Upper lobe of left lung (tissue), 6 donors: ENCODE measurements at places on chromosomes 12 and 14.
A peak's percentile ranks its signal among the peaks of the same experiment; 100 is the strongest.

GRCh38 chr12:4285070-4285469, 11.5 kb downstream of the CCND2 start:
- no peak overlapping the region for H3K27ac ChIP-seq
- peaks cover 3% of the 10 kb centered on the region for H3K36me3 ChIP-seq
- no peaks in the 10 kb centered on the region for H3K27me3 ChIP-seq

- H3K36me3 ChIP-seq, result no peaks in the 10 kb centered on the region
- no peaks in the 10 kb centered on the region for H3K4me1 ChIP-seq
- no peak overlapping the region for H3K27ac ChIP-seq
- H3K27me3 ChIP-seq, result no peaks in the 10 kb centered on the region
Observed at GRCh38 chr14:94681300-94682060, 69.3 kb downstream of the SERPINA3 start.

- no peaks in the 10 kb centered on the region for H3K4me1 ChIP-seq
- H3K36me3 ChIP-seq, result no peaks in the 10 kb centered on the region
- no peak overlapping the region for H3K4me3 ChIP-seq
- no peak overlapping the region for H3K27ac ChIP-seq
- DNase-seq, result no peak
Observed at GRCh38 chr12:59182191-59182590, 261.9 kb upstream of the LRIG3 start.

GRCh38 chr12:25069224-25069623, 120.3 kb upstream of the BCAT1 start:
- no peak overlapping the region for H3K27ac ChIP-seq
- no peaks in the 10 kb centered on the region for H3K27me3 ChIP-seq
- DNase-seq, result no peak
- H3K4me3 ChIP-seq, result no peak overlapping the region

GRCh38 chr12:49843876-49844437, 1.1 kb upstream of the BCDIN3D start:
- no peak for DNase-seq
- H3K4me1 ChIP-seq, result peaks cover 7% of the 10 kb centered on the region
- no peak overlapping the region for H3K4me3 ChIP-seq
- H3K36me3 ChIP-seq, result no peaks in the 10 kb centered on the region
- H3K27me3 ChIP-seq, result no peaks in the 10 kb centered on the region
- no peak overlapping the region for H3K27ac ChIP-seq

DNA sequence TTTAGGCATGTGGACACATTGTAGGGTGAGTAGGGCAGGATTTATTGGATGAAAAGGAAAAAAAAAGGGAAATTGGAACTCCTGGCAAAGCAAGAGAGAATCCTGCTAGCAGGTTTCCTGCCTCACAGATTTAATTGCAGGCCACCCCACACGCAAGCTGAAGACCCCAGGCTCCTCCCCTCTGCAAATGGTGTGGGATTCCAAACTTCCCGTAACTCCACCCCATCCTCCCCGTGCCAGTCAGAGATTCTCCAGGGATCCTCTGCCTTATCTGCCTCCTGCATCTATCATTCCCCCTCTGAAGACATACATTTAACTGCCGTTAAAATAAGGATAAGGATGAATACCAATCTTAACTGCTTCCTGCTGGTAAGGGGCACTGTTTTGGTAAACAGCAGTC, 249.8 kb upstream of the GARIN2 start:
- H3K27me3 ChIP-seq, result no peaks in the 10 kb centered on the region
- no peaks in the 10 kb centered on the region for H3K4me1 ChIP-seq
- H3K27ac ChIP-seq, result no peak overlapping the region

- no peaks in the 10 kb centered on the region for H3K27me3 ChIP-seq
- no peak overlapping the region for H3K4me3 ChIP-seq
- no peak overlapping the region for H3K27ac ChIP-seq
- H3K36me3 ChIP-seq, result peaks cover 19% of the 10 kb centered on the region
Observed at GRCh38 chr12:122366685-122367475, 55.6 kb downstream of the CLIP1 start.

GRCh38 chr14:28571636-28572035, 195.0 kb upstream of the FOXG1 start:
- no peak overlapping the region for H3K4me3 ChIP-seq
- no peaks in the 10 kb centered on the region for H3K36me3 ChIP-seq
- H3K27me3 ChIP-seq, result no peaks in the 10 kb centered on the region

- H3K27me3 ChIP-seq, result no peaks in the 10 kb centered on the region
- no peak overlapping the region for H3K27ac ChIP-seq
- peak; percentile 91 for DNase-seq
- no peaks in the 10 kb centered on the region for H3K4me1 ChIP-seq
- H3K4me3 ChIP-seq, result no peak overlapping the region
- no peaks in the 10 kb centered on the region for H3K36me3 ChIP-seq
Observed at GRCh38 chr12:118126119-118126757, 9.7 kb upstream of the PEBP1 start.

DNA sequence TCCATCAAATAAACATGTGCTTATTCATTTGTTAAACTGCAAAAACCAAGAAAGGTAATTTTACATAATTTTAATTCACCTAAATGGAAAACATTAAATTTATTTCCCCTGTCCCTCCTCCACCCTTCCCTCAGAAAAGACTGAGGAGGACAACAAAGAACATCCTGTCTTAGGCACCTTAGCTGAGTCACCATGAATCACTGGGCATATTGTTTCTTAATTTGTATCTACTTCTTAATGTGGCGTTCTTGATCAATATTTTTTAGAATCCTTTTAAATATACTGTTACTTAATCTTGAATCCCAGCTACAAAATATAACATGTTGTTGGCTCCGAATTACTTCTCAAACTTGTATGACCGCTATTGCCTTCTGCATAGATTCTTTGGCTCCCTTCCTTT, 23.5 kb downstream of the SIX6 start:
- H3K36me3 ChIP-seq, result no peaks in the 10 kb centered on the region
- H3K27me3 ChIP-seq, result no peaks in the 10 kb centered on the region
- no peak overlapping the region for H3K4me3 ChIP-seq
- DNase-seq, result no peak

- no peak for DNase-seq
- H3K4me1 ChIP-seq, result peaks cover 29% of the 10 kb centered on the region
- H3K27me3 ChIP-seq, result no peaks in the 10 kb centered on the region
- H3K36me3 ChIP-seq, result no peaks in the 10 kb centered on the region
- peak overlapping the region; percentile 37 for H3K4me3 ChIP-seq
Observed at GRCh38 chr14:54627540-54628363, 60.8 kb downstream of the SAMD4A start.

DNA sequence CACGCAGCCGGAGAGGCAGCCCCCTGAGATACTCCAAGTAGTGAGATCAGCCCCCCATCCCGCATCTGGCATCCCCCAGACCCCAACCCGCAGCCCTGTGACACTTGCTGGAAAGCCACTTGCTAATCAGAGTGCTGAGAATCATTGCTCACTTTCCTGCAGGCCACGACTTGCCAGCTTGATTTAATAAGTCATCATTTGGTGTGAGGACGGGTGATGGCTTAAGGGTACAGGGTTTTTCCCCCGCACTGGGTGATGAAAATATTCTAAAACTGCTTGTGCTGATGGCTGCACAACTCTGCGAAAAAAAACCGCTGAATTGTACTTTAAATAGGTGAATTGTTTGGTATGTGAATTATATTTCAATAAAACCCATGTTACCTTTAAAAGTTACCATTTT, 171.2 kb downstream of the FOXN3 start:
- H3K27me3 ChIP-seq, result no peaks in the 10 kb centered on the region
- no peak overlapping the region for H3K4me3 ChIP-seq
- H3K36me3 ChIP-seq, result no peaks in the 10 kb centered on the region
- H3K4me1 ChIP-seq, result peaks cover 10% of the 10 kb centered on the region
- no peak for DNase-seq

DNA sequence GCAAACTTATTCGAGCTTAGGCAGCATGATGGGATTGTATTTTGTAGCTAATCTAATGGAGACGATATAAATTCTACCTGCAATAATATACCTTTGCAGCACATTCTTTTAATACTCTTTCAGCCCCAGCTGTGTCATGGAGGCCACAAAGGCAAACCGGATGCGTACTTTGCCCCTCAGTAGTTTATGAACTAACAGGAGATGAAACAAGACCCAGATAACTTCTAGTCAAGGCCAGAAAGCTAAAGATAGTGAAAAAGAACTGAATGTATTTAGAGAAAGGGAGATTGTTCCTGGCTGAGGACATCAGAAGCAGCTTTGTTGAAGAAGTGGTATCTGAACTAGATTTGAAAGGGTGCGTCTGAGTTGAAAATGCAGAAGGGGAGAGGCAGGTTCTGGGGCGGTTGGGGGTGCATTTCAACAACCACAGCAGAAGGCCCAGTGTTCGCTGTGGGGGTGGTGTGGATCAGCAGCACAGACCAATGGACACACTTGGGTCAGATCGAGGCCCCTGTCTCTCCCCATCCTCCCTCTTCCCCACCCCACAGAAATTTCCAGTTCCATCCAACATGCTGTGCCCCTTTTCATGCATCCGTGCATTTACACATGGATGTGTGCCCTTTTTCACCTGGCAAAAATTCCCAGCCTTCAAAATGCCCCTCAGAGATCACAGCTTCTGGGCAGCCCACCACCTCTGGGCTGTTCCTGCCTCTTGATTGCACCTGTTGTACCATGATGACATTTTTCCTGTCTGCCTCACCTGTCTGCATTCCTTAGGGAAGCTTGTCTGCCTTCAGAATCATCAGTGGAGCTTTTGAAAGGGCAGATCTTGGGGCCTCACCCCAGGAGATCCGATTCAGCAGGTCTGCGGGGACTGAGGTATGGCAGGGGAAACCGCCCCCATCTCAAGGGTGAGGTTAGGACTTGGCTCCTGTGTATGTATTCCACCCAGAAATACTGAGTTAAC, 2.2 kb downstream of the ZNF839 start:
- no peak overlapping the region for H3K4me3 ChIP-seq
- DNase-seq, result no peak
- no peaks in the 10 kb centered on the region for H3K27me3 ChIP-seq
- H3K4me1 ChIP-seq, result peaks cover 21% of the 10 kb centered on the region
- H3K36me3 ChIP-seq, result no peaks in the 10 kb centered on the region

GRCh38 chr14:75835156-75835725, 146.6 kb downstream of the TGFB3 start:
- DNase-seq, result no peak
- no peak overlapping the region for H3K4me3 ChIP-seq
- H3K27ac ChIP-seq, result no peak overlapping the region
